ENCODE measurements at places on chromosomes 16 and 17. TPM values are rescaled to one million over a fixed set of nuclear protein-coding genes. Genes with fewer than 3 reads are reported as not detected.

The CTRB1 gene
- not detected for total RNA-seq

GRCh38 chr17:43171586-43172487, 823 bp downstream of the NBR1 start:
- DNase-seq, result peak; percentile 30

DNA sequence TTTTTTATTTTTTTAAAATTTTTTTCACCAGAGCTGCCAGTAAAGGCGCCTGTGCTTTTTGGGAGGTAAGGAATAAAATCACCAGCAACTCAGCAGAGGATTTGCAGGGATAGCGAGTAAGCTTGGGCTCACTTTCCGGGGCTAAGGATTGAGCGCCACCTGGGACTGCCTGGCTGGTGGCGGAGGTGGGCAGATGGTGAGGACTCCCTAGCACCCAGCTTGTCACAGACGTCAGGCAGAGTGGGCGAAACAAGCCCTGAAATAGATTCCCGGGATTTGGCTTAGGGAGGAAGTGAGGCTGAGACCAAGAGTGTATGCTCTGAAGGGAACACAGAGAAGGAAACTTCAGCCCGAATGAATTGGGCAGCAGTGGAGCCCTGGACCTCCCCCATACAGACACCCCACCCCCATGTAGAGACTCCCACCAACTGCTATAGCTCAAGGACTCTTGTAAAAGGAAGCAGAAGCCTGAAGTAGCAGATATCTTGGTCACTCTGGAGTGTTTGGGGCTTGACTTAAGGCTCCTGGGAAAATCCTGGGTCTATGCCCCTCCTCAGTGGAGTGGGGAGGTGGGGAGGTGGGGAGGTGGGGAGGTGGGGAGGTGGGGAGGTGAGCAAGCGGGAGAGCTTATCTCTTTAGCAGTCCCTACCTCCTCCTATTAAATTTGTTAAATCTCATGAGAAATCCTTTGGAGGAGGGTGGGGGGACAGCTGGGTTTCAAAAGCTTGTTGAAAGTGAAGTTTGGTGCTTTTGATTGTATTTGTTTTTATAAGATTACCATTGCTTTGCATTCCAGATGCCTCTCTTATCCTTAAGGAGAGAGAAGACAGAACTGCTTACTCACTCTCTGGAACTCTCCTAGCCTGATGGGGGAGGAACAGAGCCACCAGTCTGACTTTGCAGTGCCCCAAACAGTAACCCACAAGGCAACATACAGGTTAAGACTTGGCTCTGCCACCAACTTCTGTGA, 8.2 kb downstream of the ARL4D start:
- peak; percentile 76 for DNase-seq

The CDRT15L2 gene
- not detected for total RNA-seq

- no peak for DNase-seq
These were observed 44.4 kb upstream of the SCNN1B start for GRCh38 chr16:23257682-23258081.

DNA sequence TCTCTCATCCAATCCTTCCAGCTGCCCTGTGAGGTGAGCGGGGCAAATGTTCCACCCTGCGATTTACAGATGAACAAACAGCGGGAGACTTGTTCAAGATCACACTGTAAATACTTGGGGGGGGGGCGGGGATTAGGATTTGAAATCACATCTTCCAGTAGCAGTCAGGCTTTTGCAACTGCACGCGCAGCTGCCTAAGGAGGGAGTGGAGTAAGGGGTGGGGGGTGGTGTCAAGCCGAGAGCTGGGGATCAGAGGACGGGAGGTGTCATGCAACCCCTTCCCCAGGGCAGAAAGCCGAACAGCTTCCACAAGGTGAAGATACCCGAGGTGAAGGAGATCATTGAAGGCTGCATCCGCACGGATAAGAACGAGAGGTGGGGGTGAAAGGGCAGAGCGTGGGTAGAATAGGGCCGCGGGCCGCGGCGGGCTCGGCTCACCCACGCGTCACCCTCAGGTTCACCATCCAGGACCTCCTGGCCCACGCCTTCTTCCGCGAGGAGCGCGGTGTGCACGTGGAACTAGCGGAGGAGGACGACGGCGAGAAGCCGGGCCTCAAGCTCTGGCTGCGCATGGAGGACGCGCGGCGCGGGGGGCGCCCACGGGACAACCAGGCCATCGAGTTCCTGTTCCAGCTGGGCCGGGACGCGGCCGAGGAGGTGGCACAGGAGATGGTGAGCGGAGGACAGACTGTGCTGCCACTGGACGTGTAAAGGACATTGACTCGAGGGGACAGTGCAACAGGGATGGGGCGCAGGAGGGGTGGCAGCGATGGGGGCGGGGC, 4.6 kb downstream of the WNK4 start:
- DNase-seq, result no peak

The MCRIP1 gene
- total RNA-seq, result 88.6 TPM

DNA sequence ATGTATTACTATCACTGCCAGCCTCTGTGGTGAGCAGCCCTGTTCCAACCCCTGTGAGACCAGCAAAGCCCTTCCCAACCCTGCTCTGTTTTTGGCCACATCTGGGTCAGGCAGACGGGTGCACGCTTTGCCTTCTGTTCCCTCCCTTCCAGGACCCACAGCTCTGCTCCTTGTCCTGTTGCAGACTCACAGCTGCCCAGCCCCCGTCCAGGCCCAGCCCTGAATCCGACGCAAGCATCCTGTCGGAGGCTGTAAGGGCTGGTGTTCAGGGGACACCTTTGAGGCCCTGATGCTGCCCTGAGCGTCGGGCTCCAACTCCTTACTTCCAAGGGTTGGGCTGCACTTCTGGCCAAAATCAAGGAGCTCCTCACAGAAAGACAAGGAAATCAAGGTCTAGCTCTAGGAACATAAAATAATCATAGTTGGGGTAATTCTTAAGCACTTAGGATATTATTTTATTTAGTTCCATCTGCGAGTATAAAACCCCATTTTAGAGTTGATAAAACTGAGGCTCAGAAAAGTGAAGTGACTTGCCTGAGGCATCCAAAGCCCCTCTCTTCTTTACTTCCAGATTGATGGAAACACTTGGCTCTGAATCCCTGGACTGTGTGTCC, 14.3 kb upstream of the SRCIN1 start:
- DNase-seq, result no peak

DNA sequence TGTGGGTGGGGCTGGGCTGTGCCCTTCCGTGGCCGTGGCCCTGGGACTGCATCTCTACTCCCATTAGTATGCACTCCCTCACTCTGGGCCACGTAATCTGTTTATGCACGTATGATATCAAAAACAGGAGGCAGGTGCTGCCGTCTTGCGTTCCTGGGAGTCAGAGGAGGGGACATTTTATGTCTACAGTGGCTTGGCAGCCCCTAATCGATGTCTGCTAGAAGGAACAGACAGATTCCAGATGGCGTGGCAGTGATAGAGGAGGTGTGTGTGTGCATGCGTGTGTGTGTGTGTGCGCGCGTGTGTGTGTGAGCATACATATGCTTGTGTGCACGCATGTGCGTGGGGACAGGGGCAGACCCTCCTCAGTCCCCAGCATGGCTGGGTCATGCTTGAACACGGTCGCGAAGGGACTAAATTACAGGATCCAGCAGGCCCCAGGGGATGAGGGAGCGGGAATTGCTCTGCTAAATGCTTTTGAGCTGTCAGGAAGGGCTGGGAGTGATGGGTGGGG, 44.7 kb downstream of the SREBF1 start:
- no peak for DNase-seq

The TP53TG3D gene
- not detected for total RNA-seq

- peak; percentile 89 for DNase-seq
These were observed 7.5 kb downstream of the MNT start for GRCh38 chr17:2393174-2393953.

The AIPL1 gene
- not detected for total RNA-seq

GRCh38 chr17:81306491-81306890, 11.4 kb upstream of the SLC38A10 start:
- no peak for DNase-seq

DNA sequence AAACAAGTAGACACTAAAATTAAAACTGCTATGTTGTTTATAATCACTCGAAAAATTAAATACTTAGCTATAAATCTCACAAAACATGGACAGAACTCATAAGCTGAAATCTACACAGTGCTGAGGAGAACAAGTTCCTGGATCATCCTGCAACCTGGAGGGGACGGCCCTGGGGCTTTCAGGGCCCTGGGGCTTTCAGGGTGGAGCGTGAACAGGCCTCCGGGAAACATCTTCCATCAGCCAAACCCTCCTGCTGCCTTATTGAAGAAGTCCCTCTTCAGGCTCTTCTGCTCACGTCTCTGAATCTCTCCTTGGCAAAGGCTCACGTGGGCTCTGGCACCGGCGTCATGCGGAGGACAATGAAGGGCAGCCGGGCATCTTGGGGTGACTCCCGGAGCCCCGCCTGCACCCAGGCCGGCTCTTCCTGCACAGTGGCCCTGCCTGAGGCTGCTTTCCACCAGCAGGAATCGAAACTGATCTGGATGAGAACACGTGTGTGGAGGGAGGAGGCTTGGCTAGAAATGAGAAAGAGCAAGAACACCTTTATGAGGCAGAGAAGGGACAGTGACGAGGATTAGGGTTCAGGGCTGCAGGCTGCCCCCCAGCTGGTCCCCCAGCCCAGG, 127.3 kb downstream of the CDRT15L2 start:
- DNase-seq, result no peak

DNA sequence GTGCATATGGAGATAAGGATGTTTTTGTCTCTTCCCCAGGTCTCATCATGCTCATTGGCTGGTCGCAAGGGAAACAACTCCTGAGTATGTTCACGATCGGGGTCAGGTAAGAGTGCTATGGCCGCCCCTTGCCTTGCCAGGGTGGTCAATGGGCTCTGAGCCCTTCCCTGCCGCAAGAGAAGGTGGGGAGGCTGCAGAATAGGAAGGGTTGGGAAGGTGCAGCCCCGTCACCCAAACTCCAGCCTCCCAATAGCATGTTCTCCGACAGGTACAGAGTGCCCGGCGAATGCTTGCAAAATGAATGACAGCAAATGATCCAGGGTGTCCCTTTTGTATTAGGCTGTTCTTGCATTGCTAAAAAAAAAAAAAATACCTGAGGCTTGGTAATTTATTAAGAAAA, 57.4 kb downstream of the ATP2C2 start:
- no peak for DNase-seq

- DNase-seq, result no peak
These were observed 8.7 kb downstream of the CORO7 start for GRCh38 chr16:4407543-4408322.

GRCh38 chr16:11094075-11094856, 149.9 kb downstream of the CLEC16A start:
- DNase-seq, result peak; percentile 72

- DNase-seq, result no peak
These were observed 181.7 kb downstream of the MRTFB start for GRCh38 chr16:14252860-14253259.

- DNase-seq, result no peak
These were observed 3.6 kb downstream of the C17orf58 start for GRCh38 chr17:67992548-67993152.

The KRTAP4-5 gene
- total RNA-seq, result not detected

The PRR29 gene
- 5.1 TPM for total RNA-seq

DNA sequence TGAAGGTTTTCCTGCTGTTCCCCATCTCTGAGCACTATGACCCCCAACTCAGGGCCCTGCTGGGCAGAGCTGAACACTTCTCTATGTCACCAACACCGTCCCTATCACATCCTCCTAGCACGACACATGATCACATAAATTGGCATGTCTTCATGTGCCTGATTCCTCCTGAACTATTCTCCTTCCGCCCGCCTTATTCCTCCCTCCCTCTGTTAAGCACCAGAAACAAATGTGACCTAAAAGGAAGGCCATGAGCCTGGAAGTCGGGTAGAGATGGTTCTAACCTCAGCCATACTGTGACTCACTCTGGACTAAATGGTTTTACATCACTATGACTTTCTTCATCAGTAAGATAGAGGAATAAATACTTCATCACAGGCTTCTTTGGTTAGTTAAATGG, 80.8 kb upstream of the DYNLRB2 start:
- no peak for DNase-seq

DNA sequence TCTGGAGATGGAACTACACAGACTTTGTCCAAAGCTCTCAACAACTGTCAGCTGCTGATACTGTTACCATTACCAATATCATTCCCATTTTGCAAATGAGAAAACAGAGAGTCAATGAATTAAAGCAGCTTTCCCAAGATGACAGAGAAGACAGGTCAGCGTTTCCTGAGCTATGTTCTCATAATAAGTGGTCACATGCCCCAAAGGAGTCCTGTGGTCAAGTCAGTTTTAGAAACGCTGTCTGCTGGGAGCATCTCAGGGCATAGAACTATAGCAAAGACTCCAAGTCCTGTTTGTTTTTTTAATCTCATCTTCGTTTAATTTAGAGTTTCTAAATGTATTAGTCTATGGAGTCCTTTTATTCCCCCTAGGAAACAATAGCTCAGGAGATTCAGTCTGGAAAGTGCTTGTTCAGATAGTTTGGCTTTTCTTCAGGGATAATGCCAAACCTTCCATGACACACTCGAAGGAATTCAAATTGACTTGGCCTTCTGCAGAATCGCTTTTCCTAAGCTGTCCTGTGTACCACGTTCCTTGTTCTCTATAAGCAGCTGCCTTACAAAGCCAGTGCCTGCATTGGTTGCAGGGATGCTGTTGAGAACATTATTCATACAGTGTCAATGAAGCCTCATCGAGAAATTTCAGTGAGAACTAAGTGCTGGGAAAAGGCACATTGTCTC, 12.1 kb downstream of the CCDC42 start:
- DNase-seq, result no peak

The FBXO39 gene
- total RNA-seq, result not detected

DNA sequence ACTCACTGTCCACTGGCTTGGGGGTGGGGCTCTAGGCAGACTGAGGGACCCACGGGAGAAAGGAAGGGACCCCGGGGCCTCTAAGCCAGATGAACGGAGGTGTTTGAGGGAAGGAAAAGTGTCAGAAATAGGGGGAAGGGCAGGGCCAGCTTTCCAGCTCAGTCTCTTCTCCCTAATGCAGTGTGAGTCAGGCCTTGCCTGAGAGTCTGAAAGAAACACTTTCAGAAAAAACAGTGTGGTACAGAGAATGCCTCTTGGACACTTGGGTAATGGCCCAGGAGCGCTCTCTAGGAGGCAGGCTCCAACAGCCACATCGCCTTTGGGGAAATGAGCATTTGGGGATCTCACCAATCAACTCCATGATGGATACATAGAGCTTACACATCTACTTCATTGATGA, 46.9 kb downstream of the NDEL1 start:
- DNase-seq, result no peak

DNA sequence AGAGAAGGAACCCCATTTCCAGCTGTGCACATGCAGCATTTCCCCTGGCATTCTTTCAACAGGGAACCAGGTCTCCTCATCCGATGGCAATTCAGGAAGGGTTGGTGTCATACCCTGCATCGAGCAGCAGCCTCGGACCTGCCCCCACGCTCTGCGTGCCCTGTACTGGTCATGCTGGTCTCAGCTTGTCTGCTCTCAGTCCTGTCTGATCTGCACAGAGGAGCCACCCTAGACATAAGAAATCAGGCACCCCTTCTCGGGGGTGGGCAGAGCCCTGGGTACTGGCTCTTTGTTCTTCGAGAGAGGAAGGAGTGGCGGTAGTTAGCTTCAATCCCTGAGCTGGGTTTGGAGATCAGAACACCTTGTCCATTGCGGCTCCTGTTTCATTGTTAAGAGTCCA, 162.0 kb upstream of the RPH3AL start:
- DNase-seq, result no peak

The IRX3 gene
- 22.6 TPM for total RNA-seq
